OCI-M1 (cell line): ENCODE measurements at places on chromosomes 6 and 20.

DNA sequence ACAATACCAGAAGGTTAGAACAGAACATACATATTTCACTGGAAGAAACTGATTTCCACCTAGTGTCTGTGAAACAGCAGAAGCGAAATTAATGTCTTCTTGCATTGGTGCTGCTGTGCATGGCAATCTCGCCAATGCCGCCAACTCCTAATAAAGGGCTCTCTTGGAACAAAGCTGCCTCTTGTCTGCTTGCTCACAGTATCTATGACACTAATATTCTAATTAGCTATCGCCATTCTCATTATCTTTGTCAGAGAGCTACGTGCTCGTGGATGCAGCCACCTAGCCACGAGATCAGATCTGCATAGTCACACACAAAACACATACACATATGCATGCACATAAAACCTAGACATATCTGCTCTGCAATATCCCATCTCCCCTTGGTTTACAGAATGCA lies 145.9 kb upstream of the OLIG3 start:
- DNase-seq, result no peak

- DNase-seq, result no peak
These were observed 261.1 kb downstream of the FNDC1 start for GRCh38 chr6:159430323-159430722.

DNA sequence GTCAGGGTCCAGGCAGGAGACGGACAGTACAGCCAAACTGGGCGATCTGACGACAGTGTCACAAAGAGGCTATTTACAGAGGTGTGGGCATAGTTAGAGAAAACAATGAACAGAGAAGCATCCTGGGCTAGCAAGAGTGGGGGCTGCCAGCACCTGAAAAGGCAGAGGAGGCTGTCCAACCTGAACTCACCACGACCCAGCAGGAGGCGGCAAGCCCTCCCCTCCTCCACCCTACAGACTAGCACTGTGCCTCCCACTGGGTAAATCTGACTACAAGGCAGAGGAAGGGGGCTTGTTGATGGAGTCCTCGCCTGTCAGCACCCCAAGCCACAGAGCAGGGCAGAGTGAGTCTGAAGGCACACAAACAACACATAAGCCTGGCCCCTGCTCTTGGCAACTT lies 52.8 kb upstream of the CDYL start:
- DNase-seq, result no peak

GRCh38 chr6:69631552-69632346 lies 165.1 kb downstream of the LMBRD1 start:
- DNase-seq, result no peak

- peak; percentile 79 for DNase-seq
These were observed 250.4 kb downstream of the FOXA2 start for GRCh38 chr20:22333885-22334545.

- DNase-seq, result no peak
These were observed 10.1 kb downstream of the FIG4 start for GRCh38 chr6:109701221-109701620.

- DNase-seq, result no peak
These were observed 49.0 kb downstream of the SCAF8 start for GRCh38 chr6:154782193-154782592.

GRCh38 chr6:158766621-158767455 lies 52.3 kb downstream of the EZR start:
- DNase-seq, result no peak

DNA sequence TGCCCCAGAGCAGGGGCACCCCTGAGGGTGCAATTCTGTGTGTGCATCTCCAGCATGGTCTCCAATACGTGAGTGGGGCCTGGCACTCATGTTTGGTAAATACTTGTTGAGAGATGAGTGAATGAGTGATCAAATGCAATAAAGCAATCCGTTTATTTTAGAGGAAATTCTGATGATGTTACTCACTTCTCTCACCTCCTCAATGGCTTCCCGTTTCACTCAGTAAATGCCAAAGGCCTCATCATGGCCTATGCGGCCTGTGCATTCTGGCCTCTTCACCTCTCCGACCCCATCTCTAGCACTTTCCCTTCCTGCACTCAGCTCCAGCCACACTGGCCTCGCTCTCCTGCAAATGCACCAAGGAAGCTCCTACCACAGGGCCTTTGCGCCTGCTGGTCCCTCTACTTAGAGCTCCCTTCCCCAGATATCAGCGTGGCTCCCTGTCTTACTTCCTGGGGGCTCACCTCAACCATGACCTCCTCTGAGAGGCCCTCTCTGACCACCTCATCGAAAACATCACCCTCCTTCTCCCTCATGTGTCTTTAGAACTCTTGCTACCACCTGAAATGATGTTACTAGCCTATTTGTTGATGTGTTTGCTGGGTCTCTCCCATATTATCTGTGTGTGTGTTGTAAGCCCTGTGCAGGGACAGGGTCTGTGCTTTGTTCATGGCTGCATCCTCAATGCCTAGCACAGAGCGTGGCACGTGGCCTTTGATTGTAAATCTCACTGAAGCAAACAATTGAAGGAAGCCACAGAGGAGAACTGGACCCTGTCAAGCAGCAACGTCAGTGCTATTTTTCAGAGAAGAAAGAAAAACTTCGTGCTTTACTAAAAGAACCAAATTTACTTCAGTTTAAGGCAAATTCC lies 42.6 kb downstream of the RAB44 start:
- no peak for DNase-seq

DNA sequence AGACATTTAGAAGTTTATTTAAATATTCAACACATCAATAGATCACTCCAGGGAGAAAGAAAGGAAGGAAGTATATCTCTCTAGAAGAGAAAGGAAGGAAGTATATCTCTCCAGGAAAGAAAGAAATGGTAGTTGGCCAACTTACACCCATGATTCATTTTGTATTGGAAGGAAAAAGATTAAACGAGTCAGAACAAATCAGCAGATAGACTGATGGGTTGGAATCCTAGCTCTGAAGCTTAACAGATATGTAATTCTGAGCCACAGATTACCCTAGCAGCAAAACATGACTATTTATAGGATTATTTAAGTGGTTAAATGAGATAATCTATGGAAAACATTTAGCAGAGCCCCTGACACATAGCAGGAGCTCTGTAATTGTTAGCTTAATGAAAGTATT lies 27.1 kb downstream of the COL12A1 start:
- no peak for DNase-seq

DNA sequence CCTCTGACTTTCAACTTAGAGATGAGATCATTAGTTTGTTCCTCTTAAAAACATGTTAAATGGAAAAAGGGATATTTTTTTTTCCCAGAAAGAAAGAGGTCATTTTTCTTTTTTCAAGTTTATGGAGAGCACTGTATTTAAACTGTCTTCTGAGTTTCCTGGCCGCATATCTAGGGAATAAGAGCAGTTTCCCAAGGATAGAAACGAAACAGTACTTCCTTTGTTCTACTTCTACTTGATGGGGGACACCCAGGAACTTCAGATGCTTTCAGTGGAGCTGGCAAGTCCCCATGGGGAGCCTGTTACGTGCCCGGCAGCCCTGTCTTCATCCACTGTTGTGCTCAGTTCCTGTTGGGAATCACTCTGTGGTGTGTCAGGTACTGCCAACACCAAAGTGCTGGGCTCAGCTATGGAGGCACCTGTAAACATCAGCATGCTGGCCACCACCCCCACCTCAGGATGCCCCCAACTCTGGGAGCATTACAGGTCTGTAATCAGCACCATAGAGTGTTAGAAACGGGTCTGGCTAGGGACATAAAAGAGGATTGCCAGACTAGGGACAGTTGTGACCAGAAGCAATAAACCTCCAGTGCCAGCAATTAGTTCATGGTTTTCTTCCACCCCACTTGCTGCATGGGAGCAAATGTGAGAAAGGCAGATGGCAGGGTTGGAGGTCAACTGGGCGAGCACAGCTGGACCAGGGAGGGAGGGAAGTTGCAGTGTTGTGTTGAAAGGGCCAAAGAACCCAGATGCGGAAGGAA lies 221.7 kb upstream of the ECI2 start:
- DNase-seq, result no peak

GRCh38 chr6:53643481-53643965 lies 22.0 kb downstream of the KLHL31 start:
- DNase-seq, result no peak

GRCh38 chr6:150150821-150151646 lies 8.2 kb downstream of the PPP1R14C start:
- peak; percentile 87 for DNase-seq

- DNase-seq, result peak; percentile 33
These were observed 353.3 kb downstream of the HACE1 start for GRCh38 chr6:104506429-104506828.

GRCh38 chr6:74607934-74608333 lies 597.9 kb downstream of the COL12A1 start:
- no peak for DNase-seq

- peak; percentile 32 for DNase-seq
These were observed 99.9 kb downstream of the BANF2 start for GRCh38 chr20:17799575-17800227.

DNA sequence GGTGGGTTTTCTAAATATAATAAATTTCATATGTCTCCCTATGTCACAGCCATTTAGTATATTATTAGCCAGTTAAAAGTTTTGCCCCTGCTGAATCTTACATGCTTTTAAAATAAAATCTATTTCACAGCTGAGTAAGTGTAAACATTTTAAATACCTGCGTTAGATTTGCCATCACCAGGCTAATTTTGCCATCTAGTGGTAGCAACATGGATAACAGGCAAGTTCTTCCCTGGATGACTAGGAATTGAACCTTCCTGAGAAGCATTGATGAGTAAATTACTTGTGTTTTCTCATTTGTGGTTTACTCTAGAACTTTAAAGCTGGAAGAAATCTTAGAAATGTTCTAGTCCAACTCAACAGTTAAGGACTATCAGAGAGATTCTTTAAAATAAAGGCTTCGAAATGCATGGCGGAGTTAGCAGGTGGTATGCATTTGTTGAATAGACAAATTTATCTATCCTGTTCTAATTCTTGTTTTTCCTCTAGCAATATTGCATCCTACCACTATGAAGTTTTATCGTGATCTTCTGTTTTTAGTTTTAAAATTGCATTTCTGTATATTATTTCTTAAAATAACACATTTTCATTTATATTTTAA lies 2.6 kb downstream of the PRSS35 start:
- peak; percentile 77 for DNase-seq

DNA sequence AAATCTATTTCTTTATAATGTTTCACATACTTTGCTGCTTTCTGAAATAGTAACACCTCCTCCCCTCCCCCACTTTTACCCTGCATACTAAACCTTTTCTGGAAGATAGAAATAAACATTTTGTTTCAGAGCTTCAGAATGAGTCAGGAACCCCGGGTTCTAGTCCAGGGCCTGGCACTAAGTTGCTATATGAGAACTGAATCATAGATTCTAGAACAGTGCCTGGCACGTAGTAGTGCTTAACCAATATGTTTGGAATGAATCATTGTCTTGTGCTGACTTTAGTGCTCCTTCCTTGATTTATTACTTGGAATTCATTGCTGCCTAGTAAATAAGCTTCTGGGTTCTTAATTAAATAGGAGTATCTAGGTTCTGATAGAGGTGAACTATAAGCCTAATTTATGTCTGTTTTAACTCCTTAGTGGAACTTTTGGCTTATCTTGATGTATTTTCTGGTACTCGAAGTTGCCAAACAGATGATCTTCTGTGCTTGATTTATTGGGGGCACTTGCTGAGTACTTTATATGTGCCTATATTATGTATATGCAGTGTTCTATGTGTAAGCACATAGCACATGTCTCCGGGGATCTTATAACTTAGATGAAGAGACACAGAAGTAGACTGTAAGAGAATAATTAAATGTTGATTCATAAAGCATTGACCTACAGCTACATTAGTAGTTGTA lies 18.6 kb downstream of the TAB2 start:
- no peak for DNase-seq

GRCh38 chr6:131955876-131956275 lies 4.7 kb upstream of the CCN2 start:
- DNase-seq, result no peak

DNA sequence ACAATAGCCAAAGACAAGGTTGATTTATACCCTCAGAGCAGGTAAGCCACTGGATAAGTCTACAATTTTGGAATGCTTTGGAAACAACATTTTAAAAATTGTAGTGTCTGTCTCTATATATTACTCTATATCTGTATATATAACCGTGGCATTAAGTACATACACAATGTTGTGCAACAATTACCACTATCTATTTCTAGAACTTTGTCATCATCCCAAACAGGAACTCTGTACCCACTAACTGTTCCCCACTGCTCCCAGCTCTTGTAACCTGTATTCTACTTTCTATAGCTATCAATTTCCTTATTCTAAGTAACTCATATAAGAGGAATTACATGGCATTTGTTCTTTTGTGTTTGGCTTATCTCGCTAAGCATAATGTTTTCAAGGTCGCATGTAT lies 78.2 kb upstream of the ASCC3 start:
- peak; percentile 38 for DNase-seq

GRCh38 chr6:144392536-144392935 lies 107.4 kb downstream of the UTRN start:
- DNase-seq, result no peak

DNA sequence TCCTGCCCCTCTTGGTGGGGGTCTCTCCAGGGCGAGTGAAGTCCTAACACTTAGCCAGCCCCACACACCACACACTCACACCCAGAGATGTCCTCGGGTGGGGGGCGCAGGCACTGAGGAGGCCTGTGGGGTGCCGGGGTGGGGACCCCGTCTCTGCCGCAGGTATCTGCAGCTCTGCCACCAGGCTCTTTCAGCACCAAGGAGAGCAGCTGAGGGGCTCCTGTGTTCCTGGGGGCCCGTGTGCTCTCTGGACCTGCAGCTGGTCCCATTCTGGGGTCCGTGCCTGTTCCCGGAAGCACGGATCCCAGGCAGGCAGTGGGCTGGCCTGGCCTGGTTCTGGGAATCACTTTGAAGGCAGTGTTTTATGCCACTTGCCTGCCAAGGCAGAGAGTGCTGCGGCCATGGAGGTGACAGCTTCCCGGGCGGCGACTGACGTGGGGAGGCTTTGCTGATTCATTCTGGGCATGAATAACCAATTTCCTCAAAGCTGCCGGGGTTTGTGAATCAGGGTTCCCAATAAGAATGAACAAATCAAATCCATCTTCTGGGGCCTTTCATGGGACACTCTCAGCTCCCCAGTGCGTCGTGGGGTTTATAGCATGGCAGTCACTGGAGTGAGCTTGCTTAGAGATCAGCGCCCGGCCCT lies 54.4 kb upstream of the SLCO4A1 start:
- no peak for DNase-seq

- no peak for DNase-seq
These were observed 20.0 kb downstream of the GINM1 start for GRCh38 chr6:149586149-149586548.

DNA sequence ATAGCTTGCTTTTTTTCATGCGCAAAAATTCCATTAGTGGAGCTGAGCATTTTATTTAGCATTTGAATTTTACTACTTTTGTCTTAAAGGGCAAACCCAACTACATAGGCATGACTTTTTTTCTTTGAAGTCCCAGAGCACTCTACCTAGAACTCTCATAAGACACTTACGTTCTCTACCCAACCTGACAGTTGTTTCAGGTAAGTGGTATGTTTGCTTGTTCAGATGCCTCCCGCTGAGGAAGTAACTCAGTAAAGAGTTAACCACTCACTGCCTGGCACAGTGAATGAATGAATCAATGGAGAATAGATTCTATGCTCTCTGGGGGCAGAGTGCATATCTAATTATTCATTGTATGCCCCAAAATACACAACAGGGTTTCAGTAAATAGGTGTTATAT lies 212.3 kb upstream of the PRDM1 start:
- DNase-seq, result no peak
